ENCODE measurements at places on chromosomes 2 and 18. TPM values are rescaled to one million over a fixed set of nuclear protein-coding genes. Genes with fewer than 3 reads are reported as not detected.

Gene CRYGA
- not detected for total RNA-seq

Gene DPY30
- 46.7 TPM for total RNA-seq

Gene MEIS1
- not detected for total RNA-seq

Gene ACADL
- not detected for total RNA-seq

Gene PARD3B
- 3.8 TPM for total RNA-seq

Gene IL36RN
- total RNA-seq = not detected

Gene SCRN3
- total RNA-seq = 20.6 TPM

Gene GAREM2
- 5.9 TPM for total RNA-seq

Gene SERPINB3
- total RNA-seq = not detected

Gene CXCR1
- not detected for total RNA-seq

Gene CTLA4
- 1.8 TPM for total RNA-seq

Gene CRYBA2
- total RNA-seq = not detected

Gene CDK5R2
- not detected for total RNA-seq

Gene UPP2
- total RNA-seq = not detected
